ENCODE measurements at places on chromosomes 2 and 18. TPM values are rescaled to one million over a fixed set of nuclear protein-coding genes. Genes with fewer than 3 reads are reported as not detected.

FRZB gene
- total RNA-seq = 0.67 TPM

IGFBP5 gene
- 422 TPM for total RNA-seq

- peak; percentile 36 for DNase-seq
Observed at GRCh38 chr2:100416935-100417710, at the start of gene CHST10. TSS of gene CHST10 (minus strand) at chr2:100417668. CDS start at chr2:100406675, 10,993 bp downstream.

GRCh38 chr2:81672923-81673322, 1368.4 kb upstream of the LRRTM1 start:
- no peak for DNase-seq
